ENCODE measurements at places on chromosomes 3 and 15.

GRCh38 chr3:142272200-142272891 is 47.0 kb upstream of the GK5 start:
- DNase-seq: peak; percentile 32

DNA sequence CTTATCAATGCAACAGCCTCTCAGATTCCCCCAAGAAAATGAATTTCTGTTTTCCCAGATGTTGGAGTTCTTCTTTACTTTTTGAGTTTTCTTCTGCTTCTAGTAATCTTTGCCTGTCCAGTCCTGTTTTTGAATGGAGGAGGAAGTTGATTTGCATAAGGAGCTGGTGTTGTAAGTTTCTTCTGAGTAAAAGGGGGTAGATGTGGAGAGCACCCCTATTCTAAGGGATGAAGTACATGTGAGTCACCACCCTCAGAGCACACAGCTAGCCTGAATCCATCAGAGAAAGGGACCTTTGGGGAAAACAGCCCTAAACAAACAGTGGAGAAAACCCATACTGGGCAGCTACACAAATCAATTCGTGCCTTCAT is 34.5 kb downstream of the ACAA1 start:
- DNase-seq: no peak

DNA sequence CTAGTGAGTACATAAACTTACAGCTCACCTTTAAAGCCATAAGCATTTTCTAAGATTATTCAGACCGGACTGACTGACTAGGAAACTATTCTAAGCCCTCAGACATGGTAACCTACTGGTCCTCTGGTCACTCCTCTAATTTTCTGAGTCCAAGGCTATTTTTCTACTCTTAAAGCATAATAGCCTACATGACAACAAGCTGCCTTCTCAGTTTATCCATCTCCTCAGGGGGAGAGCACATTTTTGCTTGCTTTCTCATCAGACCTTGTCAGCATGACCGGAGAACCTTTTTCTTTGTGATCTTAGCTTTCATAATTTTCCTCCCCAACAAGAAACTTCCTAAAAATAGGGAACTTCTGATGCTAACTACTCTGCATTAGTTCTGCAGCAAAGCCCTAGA is 38.4 kb downstream of the UBP1 start:
- peak; percentile 40 for DNase-seq

- DNase-seq: no peak
These were observed 61.0 kb downstream of the PLXNA1 start for GRCh38 chr3:127043731-127044510.

- no peak for DNase-seq
These were observed 143.6 kb downstream of the USP13 start for GRCh38 chr3:179796421-179796820.

- DNase-seq: no peak
These were observed 35.1 kb downstream of the NGRN start for GRCh38 chr15:90300541-90300940.

- DNase-seq: no peak
These were observed 53.3 kb upstream of the GLCE start for GRCh38 chr15:69107025-69107620.

DNA sequence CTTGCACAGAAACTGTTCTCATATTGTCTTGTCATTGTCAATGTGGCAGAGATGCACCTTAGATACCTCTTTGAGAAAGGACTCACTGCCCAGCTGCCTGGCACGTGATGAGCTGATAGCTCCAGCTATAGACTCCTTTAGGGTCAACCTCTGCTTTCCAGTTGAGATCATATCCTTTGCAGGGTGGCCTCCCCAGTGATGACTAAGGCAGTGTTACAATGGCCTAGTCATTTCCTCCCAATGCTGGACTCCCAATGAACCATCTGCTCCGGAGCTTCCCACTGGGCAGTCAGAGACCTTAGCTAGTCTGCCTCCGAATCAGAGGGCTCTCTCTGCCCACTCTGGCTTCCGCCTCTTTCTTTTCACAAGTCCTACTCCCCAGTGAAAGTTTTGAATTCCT is 79.5 kb downstream of the CHRD start:
- peak; percentile 47 for DNase-seq

DNA sequence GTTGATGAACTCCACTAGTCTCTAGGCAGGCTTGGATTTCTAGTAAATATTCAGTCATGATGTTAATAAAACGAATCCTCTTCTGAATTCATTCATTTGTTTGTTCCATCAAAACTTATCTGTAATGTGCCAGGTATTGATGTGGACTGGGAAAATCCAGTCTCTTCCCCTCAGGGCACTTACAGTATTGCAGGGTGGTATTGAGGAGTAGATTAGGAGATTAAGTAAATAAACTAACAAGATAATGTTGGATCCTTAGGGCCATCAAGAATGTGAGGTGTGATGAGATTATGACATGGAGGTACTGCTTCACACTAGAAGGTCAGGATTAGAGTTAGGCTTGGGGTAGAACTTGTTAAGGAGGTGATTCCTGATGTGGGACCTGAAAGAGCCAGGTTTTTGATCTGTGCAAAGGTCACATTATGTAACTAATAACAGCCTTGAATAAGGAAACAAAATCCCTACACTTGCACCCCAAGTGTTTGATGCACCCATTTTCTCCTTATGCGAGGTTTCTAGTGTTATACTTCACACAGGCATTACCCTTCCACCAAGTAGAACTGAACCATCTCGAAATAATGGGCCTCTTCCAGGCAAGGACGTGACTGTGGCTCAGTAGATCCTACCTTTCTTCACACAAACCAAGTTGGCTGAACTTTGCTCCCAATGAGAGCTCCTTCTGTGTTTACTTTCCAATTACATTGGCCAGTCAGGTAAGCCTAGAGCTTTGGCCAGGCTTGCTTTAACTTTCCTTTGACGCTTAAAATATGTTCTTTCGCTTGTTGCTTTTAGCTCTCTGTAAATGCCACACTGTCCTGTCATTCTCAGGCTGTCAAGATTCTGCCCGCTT is 16.7 kb downstream of the MCTP2 start:
- no peak for DNase-seq

- no peak for DNase-seq
These were observed 10.9 kb downstream of the PROS1 start for GRCh38 chr3:93962798-93963197.

DNA sequence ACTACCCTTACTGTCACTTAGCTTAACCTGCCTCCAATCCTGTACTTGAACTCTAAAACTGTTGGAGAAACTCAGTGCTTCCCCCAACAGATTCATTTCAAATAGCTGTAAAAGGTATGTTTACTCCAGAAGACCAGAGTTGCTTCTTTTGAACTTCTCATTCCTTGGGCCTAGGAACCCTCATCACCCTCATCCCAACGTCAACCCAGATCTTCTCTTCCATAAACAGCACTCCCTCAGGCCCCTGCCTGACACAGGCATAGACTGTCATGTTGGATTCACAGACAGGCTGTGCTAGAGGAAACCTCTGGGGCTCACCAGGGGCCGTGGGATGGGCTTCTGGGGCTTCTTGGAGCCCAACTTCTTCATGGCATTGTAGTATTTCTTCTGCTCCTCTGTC is 57.5 kb upstream of the SCN5A start:
- DNase-seq: no peak

- DNase-seq: no peak
These were observed 16.8 kb downstream of the POMGNT2 start for GRCh38 chr3:43089081-43089480.

- DNase-seq: no peak
These were observed 235.7 kb upstream of the THBS1 start for GRCh38 chr15:39345176-39345575.

DNA sequence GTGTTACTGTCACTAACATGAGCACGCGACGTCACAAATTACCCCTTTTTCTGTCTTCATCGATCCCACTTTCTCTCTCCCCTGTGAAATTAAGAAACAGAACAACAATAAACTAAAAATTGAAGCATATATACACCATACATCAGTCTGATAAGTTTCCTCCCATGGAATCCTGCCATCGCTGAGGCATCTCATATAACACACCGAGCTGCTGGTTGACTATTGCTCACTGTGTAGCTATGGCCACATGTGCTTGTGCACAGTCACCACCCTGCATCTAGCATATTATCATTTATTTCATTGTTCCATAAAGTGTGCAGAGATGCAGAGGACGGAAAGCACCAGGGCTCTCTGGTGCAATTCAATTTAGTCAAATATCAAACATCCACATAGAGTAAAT is 777.9 kb upstream of the ARRDC4 start:
- no peak for DNase-seq

DNA sequence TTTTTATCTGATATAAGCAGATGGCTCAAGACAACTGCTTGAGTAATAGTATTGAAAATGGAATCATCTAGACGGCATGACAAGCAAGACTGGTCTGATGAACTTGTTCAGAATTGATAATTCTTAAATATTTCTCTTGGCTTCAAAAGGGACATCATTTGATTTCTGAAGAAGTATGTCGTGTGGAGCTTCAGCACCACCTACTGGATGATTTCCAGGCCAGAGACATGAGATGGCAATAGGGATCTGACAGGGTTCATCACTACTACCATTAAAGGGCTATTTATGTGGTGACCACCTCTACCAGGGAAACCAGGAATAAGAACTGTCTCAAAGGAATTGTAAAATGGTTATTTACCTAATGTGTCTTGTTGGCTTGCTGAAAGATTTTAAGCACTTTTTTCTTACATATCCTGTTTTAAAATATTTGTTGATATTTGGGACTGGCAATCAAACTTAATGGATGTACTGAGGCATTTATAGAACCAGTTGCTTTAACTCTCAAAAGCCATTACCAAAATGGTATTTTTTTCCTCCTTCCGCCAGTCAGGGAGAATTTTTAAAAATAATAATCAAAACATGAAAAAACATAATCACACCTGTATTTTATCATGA is 99.5 kb upstream of the FAM98B start:
- DNase-seq: peak; percentile 23

GRCh38 chr3:128873244-128874022 is 6.0 kb upstream of the ACAD9 start:
- no peak for DNase-seq

GRCh38 chr3:137582484-137582883 is 181.6 kb upstream of the SOX14 start:
- no peak for DNase-seq

GRCh38 chr15:67840749-67841512 is 1.1 kb upstream of the RNU6-1 start:
- no peak for DNase-seq

- no peak for DNase-seq
These were observed 70.2 kb upstream of the HRH1 start for GRCh38 chr3:11084098-11084497.

DNA sequence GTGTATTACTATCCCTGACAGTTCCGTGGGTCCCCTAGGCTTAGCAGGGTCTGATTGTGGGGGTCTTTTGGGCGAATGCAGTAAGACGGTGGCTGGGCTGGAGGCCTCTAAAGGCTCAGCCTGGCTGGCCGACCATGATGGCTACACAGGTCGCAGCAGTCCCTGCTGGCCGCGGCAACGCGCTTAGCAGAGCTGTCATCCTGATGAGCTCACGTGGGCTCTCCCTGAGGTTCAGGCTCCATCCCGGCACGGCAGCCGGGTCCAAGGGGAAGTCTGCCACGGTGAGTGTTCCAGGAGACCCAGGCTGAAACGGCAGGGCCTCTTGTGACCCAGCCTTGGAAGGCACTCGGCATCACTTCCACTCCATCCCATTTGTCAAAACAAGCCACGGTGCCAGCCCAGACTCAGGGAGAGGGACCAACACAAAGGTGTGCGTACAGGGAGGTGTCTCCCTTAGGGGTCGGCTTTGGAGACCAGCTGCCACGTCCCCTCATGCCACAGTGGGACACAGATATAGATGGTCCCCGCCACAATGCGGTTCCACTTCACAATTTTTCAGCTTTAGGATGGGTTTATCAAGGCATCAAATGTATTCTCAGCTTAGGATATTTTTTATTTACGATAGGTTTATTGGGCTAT is 101.8 kb downstream of the XXYLT1 start:
- no peak for DNase-seq

GRCh38 chr3:41188306-41188705 is 11.0 kb upstream of the CTNNB1 start:
- no peak for DNase-seq

DNA sequence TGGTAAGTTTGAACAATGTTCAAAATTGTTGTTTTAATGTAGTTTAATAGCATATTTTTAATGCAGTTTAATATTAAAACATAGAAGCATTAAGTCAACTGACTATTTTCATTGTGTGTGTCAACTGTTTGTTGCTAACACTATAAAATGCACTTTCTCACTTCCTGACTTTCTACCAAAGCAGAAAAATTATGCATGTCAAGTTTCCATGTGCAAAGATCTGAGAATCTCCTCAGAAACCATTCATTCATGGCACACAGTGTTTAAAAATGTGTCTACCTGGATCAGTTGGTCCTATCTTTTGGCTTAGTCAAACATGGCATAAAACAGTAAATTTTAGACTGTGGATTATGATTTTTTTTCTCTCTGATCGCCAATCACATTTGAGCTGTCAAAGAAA is 156.0 kb downstream of the PLD1 start:
- no peak for DNase-seq

DNA sequence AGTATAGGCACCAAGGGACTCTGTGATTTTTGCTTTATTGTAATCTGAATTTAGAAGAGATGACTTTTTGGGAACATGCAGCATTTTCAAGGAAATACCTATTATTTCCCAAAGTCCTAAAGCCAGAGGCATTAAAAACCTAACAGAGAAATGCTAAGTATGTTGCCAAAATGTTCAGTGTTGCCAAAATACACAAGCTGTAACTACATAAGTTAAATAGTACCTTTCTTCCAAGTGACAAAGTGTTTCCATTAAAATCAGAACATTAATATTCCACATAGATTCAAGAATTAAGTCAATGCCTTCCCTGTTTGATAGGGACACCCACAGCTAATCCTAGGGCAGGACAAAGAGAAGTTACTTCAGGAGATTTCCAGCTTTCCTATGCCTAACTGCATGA is 42.0 kb downstream of the MKRN2 start:
- DNase-seq: no peak

GRCh38 chr15:88337993-88338392 is 81.5 kb upstream of the NTRK3 start:
- no peak for DNase-seq

Data from non-pigmented ciliary epithelial cell (primary cell).